ENCODE measurements at places on chromosomes 16 and 17. TPM values are rescaled to one million over a fixed set of nuclear protein-coding genes. Genes with fewer than 3 reads are reported as not detected.

Gene BAIAP3
- total RNA-seq, result 1.1 TPM

Gene ASGR1
- total RNA-seq, result 2.1 TPM

Gene SMTNL2
- total RNA-seq, result not detected

Gene CDH11
- not detected for total RNA-seq

Gene CHD9NB
- total RNA-seq, result 0.46 TPM

Gene DRC3
- 0.39 TPM for total RNA-seq

Gene HAP1
- 0.21 TPM for total RNA-seq

Gene SDR42E2
- 0.19 TPM for total RNA-seq

Gene SP6
- 0.28 TPM for total RNA-seq

Gene ITGAD
- 0.14 TPM for total RNA-seq

Gene C17orf107
- total RNA-seq, result 4.7 TPM

Gene GAS2L2
- total RNA-seq, result 0.09 TPM

Gene ERN1
- 98.3 TPM for total RNA-seq

Gene ST6GALNAC2
- 1.2 TPM for total RNA-seq

Gene CCDC144A
- 3.1 TPM for total RNA-seq

Gene TOX3
- total RNA-seq, result not detected

Gene PRSS22
- total RNA-seq, result not detected
